ENCODE measurements at places on chromosomes 3 and 15.

DNA sequence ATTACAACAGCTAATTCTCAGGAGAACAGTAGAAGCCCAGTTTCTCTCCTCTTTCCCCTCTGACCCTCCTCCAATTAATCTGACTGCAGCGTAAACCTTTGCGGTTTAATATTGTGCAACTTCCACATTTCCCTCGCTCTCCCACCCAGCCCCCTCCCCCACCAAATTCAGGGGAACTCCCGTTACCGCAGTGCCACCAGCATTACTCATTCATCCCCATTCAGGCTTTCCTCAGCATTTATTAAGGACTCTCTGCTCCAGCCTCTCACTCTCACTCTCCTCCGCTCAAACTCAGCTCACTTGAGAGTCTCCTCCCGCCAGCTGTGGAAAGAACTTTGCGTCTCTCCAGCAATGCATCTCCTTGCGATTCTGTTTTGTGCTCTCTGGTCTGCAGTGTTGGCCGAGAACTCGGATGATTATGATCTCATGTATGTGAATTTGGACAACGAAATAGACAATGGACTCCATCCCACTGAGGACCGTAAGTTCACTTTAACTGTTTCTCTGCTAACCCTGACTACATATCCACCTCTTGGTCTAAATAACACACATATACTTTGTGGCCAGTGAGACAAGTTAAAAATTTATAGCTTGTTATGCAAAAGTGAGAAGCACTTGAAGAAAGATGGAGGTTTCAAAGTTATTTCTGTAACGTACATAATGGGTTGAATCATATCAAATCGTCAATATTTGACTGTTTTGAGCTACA lies at the start of gene PTX3:
PTX3 (plus strand) TSS at position 268 of the 709 bp plus-strand sequence; CDS start at position 352, 84 bp downstream.
- peak; percentile 46 for DNase-seq

GRCh38 chr3:16252243-16252978 lies 12.3 kb downstream of the DPH3 start:
- DNase-seq, result no peak

DNA sequence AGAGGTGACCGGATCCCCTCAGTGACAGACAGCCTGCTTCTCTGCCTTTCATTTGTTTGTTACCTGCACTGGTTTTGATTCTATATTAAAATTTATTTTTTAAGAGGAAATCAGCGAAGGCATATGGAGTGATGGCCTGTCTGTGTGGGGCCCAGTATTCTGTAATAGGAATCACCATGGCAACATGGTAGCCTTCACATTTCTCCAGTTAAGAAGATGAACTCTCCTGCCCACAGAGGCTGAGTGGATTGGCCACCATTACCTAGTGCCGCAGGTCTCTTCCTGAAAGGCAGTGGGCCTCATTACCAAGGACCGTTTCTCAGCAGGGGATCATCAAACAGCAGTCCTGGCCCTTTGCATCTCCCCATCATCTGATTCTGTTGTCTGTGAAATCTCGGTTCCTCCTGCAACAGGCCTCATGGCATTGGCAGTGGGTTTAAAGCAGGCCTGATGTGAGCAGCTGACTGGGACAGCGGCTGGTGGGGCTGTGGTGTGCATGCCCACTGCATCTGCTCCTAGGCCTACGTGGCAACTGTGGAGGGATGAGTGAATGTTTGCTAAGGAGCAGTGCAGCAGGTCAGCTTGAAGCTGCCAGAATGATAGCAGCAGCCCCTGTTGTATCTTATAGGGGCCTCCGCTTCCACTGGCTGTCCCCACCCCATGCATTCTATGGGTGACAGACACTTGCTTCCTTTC lies 114.5 kb downstream of the CHCHD6 start:
- no peak for DNase-seq

DNA sequence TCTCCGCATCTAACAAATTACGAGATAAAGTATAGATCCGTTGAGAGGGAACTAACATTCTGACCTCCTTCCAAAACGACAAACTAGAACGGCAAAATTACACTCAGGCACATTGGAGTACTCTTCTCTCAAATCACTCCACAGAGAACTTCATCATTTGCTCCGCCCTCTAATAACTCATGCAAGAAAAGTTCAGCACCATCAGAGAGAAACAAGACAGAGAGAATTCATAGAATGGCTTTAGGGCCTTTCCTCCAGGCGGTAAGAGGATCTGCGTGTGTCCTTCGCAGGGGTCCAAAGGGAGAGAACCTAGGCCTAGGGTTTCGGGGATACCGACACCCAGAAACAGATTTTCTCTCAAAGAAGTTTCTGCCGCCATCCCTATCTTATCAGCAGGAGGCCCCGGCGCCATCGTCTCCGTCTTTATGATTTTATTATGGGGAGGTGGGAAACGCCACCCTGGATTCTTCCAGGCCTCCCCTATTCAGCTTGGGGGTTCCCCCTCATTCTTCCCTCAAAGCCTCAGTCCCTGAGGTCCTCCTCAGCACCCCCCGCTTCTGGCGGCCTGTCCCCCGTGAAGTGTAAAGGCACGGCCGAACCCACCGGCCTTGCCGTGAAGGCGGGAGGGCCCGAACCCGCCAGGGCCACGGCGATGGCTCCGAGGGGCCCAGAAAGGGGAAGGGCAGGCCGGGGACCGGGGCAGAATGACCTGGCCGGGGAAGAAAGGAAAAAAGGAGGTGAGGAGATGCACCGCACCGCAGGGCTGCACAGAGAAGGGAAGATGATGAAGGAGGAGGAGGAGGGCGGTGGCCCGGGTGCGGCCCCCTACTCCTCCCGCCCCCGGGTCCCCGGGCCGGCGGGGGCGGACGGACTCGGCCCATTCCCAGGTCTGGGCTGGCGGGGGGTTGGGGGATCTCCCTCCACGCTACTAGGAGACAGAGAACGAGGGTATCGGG lies 768 bp downstream of the UBXN7 start:
- no peak for DNase-seq

DNA sequence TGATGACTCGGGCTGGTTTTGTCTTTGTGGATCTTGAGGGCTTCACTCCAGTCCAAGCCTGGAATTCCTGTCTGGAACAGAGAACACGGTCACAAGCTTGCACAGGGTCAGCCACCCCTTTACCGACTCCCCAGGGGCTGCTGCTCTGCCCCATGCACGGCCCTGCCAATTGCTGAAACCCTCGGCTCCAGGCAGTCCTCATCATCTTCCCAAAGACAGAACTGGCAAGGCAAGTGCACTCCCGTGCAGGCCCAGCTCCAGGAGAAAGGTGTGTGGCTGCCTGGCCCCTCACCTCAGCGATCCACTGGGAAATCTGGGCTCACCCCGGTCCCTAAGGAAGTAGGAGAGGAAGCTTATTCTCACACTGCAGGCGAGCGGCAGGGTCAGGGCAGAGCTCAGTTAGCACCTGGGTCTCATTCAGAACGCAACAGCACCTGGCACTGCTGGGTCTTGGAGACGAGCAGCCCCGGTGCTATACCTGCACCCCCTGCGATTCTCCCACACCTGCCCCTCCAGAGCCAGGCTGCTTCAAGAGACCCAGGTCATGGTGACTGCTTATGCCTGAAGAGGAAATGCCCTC lies 7.2 kb downstream of the MAP6D1 start:
- no peak for DNase-seq

DNA sequence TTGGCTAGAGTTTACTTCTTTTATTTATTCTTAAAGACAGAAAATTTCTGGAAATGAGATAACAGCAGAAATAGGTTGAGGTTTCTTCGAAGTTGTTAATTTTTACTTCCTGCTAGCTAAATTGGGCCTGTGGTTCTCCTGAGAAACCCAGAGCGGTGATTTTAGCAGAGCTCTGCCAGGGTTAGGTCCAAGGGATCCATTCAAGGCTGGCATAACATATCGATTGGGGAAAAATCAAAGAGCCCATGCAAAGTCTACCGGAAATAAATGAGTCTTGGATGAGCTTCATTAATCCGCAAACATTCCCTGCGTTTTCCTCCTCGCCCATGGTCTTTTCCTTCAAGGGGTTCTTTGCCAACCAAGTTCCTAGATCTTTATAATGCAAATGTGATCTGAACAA lies 30.8 kb upstream of the MASP1 start:
- no peak for DNase-seq

GRCh38 chr15:35362195-35362829 lies 183.7 kb downstream of the DPH6 start:
- peak; percentile 51 for DNase-seq

DNA sequence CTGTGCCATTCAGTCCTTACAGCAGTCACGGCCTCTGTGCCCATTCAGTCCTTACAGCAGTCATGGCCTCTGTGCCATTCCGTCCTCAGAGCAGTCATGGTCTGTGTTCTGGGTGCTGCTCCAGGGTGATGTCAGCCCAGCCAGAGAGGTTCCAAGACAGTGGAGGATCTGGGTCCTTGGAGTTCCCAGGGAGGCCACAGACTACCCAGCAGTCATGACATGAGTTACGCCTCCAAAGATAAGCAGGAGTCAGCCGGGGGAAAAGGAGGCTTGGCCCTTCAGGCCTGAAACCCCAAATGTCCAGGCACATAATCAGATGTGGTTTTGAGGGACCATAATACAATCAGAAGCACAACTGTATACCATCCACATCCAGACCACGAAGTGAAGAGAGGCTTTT lies 115.7 kb downstream of the ADAMTS17 start:
- no peak for DNase-seq

GRCh38 chr15:39587731-39588530 lies 7.1 kb downstream of the THBS1 start:
- peak; percentile 28 for DNase-seq

DNA sequence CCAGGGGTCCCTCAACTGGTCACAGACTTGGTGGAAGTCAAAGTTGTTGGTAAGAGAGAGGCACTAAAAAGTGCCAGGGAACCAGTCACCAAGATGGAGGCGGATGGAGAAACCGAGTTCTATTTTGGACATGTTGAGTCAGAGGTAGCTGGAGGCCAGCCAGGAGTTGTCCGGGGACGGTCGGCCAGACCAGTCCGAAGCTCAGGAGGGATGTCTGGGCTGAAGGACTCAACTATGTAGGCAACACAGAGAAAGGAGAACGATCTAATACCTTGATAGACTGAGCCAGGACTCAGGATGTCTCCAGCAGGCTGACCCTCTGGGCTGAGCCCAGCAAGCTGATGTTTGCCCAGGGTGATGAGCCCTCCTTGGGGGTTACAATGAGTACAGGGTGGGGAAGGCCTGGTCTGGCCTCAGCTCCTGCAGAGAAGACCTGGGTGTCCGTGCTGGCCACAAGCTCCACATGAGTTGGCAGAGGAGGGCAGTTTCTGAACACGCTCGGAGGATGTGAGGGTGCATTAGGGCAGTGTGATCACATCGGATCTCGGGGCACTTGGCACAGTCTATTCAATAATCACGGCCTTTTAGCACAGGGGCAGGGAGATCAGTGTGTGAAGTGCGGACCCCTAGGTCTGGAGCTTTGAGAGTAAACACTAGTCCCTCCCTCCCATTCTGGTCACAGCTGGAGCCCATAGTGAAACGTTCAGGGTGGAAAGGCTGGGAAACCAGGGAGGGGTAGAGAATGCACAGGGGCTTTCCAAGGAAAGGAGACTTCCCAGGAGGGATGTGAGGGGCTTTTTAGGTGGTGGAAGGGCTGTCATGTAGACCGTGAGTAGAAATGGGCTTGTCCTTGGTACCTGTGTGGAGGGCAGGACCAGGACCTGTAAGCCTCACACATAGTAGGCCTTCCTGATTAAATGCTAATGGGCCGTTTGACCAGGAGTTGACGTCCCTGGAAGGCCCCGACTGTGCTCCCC lies 111.9 kb downstream of the ETFA start:
- no peak for DNase-seq

- DNase-seq, result no peak
Observed at GRCh38 chr15:85756411-85757072, 38.2 kb downstream of the KLHL25 start.

DNA sequence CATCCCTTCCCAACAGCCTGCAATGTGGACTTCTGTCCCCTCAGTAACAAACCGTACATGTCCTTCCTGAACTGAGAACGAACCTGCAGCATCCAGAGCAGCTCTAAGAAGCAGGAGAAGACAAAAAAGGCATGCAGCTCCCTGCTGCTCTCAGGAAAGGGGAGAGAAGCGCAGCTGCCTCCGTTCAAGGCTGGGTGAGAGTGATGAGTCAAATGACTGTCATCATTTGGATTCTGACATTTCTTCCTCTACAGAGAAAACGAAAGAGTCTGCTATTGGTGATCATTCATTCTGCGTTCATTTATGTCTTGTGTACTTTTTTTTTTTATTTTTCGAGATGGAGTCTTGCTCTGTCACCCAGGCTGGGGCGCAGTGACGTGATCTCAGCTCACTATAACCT lies 677.8 kb downstream of the FHIT start:
- DNase-seq, result no peak

GRCh38 chr15:70547846-70548487 lies 215.4 kb downstream of the UACA start:
- DNase-seq, result no peak

- DNase-seq, result no peak
Observed at GRCh38 chr3:67357610-67358458, 296.6 kb downstream of the SUCLG2 start.

GRCh38 chr15:75590239-75590638 lies 11.1 kb upstream of the PTPN9 start:
- DNase-seq, result no peak

GRCh38 chr3:50550079-50550736 lies 17.3 kb downstream of the C3orf18 start:
- no peak for DNase-seq

DNA sequence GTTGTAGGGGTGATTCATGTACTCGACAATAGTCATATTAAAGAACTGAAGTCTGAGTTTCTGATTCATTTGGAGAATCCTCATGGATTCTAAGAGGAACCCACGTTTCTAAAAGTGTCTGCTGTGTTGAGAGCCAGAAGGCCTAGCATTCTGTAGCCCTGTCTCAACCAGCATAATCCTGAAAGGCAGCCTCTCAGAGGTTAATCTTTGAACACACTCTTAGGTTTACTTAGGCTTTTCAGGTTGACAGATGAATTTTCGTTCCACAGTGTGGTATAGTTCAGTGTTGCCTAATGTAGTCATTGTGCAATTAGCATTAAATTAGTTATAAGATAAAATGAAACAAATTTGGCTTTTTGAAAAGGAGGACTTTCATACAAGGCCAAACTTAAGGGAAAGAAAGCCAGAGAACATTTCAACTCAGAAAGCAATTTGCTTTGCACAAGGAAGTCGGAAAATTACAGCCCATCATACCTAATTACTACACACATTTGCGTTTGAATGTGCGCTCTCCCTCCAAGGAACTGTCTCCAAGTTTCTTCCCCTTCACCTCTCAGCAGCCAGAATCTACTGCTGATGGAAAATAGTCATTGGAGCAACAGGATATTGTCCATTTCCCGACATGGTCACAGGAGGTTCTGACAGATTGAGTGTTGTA lies 42.0 kb downstream of the AGBL1 start:
- no peak for DNase-seq

GRCh38 chr3:185316740-185317412 lies 46.1 kb upstream of the MAP3K13 start:
- no peak for DNase-seq

DNA sequence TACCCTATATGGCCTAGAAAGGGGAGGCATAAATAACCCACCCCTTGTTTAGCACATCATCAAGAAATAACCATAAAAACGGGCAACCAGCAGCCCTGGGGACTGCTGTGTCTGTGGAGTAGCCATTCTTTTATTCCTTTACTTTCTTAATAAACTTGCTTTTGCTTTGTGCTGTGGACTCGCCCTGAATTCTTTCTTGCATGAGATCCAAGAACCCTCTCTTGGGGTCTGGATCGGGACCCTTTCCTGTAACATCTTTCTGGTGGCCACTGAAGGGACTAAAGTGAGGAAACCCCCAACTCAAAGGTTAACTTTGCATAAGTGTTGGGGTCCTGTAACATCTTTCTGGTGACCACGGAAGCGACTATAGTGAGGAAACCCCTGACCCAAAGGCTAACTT lies 15.7 kb upstream of the HHATL start:
- DNase-seq, result no peak
